ENCODE measurements at places on chromosomes 12 and 14.

DNA sequence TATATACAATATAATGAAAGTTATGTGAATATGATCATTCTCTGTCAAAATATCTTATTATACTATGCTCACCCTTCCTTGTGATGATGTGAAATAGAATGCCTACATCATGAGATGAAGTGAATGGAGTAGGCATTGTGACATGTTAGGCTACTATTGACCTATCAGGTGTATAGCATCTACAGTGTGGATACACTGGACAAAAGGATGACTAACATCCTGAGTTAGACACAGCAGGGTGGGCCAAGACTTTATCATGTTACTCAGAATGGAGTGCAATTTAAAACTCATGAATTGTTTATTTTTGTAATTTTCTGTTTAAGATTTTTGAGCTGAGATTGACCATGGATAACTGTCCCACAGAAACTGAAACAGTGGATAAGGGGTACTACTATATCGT is 53.4 kb upstream of the NAV3 start:
- DNase-seq = no peak

DNA sequence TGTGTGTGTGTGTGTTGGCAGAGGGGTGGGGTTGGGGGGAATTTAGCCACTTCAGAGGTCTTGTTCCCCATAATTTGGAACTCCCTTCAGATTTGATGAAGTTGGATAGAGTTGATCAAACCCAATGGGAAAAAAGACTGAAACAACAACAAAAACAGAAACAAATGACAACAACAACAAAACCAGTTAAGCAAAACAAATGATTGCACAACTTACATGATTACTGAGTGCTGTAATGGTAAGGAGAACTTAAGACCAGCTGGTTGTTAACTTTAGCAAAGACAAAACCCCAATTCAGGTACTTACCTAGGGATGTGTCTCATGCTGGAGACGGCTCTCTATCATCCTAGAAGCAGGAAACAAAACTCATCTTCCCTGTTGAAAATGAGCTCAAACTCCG is 107.8 kb upstream of the DDHD1 start:
- DNase-seq = no peak

- no peak for DNase-seq
These were observed 80.2 kb upstream of the NUDT4 start for GRCh38 chr12:93297536-93297935.

DNA sequence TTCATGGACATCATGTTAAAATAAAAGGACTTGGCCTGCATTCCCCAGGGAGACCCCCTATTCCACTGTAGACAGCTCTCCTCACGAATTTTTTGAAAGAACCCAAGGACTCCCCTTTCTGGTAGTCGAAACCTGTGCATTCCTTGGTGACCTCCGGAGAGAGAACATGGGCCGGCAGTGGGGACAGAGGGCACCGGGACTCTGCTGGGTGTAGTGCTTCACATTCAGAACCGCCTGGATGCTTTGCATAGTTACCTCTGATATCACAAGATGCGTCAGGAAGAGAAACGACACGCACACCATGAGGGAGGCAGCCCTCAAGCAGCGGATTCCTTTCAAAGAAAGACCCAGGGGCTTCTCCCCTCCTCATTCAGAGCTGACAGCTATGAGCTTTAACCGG is 9.7 kb downstream of the CKAP4 start:
- no peak for DNase-seq

DNA sequence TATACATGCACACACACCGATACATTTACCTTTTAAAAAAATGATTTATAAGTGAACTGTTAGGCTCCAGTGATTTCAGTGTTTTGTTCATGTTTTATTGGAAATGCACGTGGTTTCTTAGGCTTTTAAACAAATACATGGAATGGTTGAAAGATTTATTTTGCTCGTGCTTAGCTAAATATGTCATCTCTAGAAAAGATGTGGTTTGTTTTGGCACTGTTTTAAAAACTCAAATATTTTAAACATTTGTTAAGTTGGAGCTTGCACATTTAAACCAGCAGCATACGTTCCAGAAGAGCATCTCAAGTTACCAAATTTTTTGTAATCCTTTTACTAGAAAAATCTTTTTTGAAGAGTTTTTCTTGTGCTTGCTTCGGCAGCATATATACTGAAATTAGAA is 44.5 kb downstream of the FOXA1 start:
- no peak for DNase-seq

Data from substantia nigra (tissue), 51 donors.